CD8-positive, alpha-beta memory T cell (primary cell): ENCODE measurements at places on chromosomes 4 and X. TPM values are rescaled to one million over a fixed set of nuclear protein-coding genes. Genes with fewer than 3 reads are reported as not detected.

- DNase-seq, result no peak
- no peaks in the 10 kb centered on the region for H3K36me3 ChIP-seq
- no peaks in the 10 kb centered on the region for H3K27me3 ChIP-seq
- no peak overlapping the region for H3K27ac ChIP-seq
Measured at GRCh38 chrX:43753637-43754036, 97.5 kb downstream of the MAOA start.

- H3K27me3 ChIP-seq, result no peaks in the 10 kb centered on the region
- H3K27ac ChIP-seq, result peak overlapping the region; percentile 69
- H3K4me1 ChIP-seq, result no peaks in the 10 kb centered on the region
- no peak overlapping the region for H3K4me3 ChIP-seq
Measured at GRCh38 chrX:153764786-153765137, 713 bp downstream of the PLXNB3 start.

- DNase-seq, result no peak
- H3K27ac ChIP-seq, result no peak overlapping the region
- no peak overlapping the region for H3K4me3 ChIP-seq
- H3K27me3 ChIP-seq, result no peaks in the 10 kb centered on the region
- H3K36me3 ChIP-seq, result no peaks in the 10 kb centered on the region
- peaks cover 17% of the 10 kb centered on the region for H3K4me1 ChIP-seq
Measured at GRCh38 chr4:101042847-101043246, 304.5 kb downstream of the PPP3CA start.

DNA sequence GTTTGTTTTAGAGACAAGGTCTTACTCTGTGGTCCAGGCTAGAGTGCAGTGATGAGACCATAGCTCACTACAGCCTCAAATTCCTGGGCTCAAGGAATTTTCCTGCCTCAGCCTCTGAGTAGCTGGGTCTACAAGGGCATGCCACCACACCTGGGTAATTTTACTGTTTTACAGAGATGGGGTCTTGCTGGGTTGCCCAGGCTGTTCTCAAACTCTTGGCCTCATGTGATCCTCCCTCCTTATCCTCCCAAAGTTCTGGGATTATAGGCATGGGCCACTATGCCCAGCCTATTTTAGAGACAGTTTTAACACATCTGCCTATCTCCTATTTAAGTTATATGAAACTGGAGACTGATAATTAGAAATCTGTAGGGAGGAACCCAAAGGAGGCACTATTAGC, 53.8 kb downstream of the SPRY1 start:
- no peaks in the 10 kb centered on the region for H3K4me1 ChIP-seq
- no peak for DNase-seq
- H3K27me3 ChIP-seq, result no peaks in the 10 kb centered on the region
- no peak overlapping the region for H3K4me3 ChIP-seq

DNA sequence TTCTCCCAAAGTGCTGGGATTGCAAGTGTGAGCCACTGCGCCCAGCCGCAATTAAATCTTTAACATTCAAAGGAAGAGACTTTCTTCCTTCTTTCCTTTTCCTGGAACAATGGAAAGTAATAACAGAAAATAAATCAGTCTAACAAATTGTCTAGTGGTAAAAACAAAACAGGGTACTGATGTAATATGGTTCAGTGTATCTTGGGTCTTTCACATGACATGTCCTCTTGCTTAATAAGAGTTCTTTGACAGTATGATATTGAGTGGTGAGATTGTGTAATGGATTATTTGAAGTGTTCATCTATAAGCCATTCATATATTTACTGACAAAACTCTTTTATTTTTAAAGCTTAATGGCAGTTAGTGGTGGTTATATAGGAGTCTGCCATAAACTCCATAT, 256.6 kb downstream of the SPRY1 start:
- no peaks in the 10 kb centered on the region for H3K4me1 ChIP-seq
- no peak overlapping the region for H3K4me3 ChIP-seq
- no peaks in the 10 kb centered on the region for H3K36me3 ChIP-seq
- DNase-seq, result no peak

- H3K27ac ChIP-seq, result no peak overlapping the region
- no peaks in the 10 kb centered on the region for H3K36me3 ChIP-seq
- no peaks in the 10 kb centered on the region for H3K4me1 ChIP-seq
- DNase-seq, result no peak
- H3K27me3 ChIP-seq, result no peaks in the 10 kb centered on the region
Measured at GRCh38 chr4:85829276-85830051, 354.5 kb downstream of the ARHGAP24 start.

- no peaks in the 10 kb centered on the region for H3K27me3 ChIP-seq
- H3K36me3 ChIP-seq, result no peaks in the 10 kb centered on the region
- no peak overlapping the region for H3K27ac ChIP-seq
- DNase-seq, result no peak
Measured at GRCh38 chrX:110964786-110965185, 131.2 kb upstream of the PAK3 start.

GRCh38 chr4:15755321-15756155, 22.6 kb upstream of the CD38 start:
- peaks cover 44% of the 10 kb centered on the region for H3K4me1 ChIP-seq
- H3K27ac ChIP-seq, result no peak overlapping the region
- H3K27me3 ChIP-seq, result no peaks in the 10 kb centered on the region

GRCh38 chrX:147699061-147699460, 212.7 kb upstream of the FMR1 start:
- DNase-seq, result no peak
- H3K36me3 ChIP-seq, result no peaks in the 10 kb centered on the region
- H3K4me3 ChIP-seq, result no peak overlapping the region
- H3K27ac ChIP-seq, result no peak overlapping the region
- no peaks in the 10 kb centered on the region for H3K4me1 ChIP-seq

DNA sequence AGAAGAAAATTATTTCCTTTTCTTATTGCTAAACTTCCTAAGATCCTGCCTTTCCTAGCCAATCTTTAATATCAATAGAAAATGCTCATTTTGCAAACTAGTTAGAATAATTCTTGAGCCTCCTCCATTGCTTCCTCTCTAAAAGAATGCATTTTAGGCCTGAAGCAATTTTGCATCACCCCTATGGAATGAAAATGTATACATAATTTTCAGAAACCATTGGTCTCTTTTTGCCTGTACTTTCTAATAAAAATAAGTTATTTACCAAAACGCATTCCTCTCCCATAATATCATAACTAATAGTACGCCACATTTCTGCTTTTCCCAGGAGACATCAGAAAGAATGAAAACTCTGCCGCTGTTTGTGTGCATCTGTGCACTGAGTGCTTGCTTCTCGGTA, 1.7 kb downstream of the MUC7 start:
- no peaks in the 10 kb centered on the region for H3K27me3 ChIP-seq
- H3K4me3 ChIP-seq, result no peak overlapping the region
- no peak for DNase-seq
- H3K4me1 ChIP-seq, result no peaks in the 10 kb centered on the region
- H3K36me3 ChIP-seq, result no peaks in the 10 kb centered on the region

Gene SUPT20HL2
- total RNA-seq, result not detected

Gene NDNF
- 0.13 TPM for total RNA-seq

Gene NEIL3
- total RNA-seq, result 10.3 TPM

Gene SHISA3
- not detected for total RNA-seq

Gene FNIP2
- 11.7 TPM for total RNA-seq
